ENCODE measurements at places on chromosomes 13 and 19. TPM values are rescaled to one million over a fixed set of nuclear protein-coding genes. Genes with fewer than 3 reads are reported as not detected.

GRCh38 chr13:29436291-29436690 lies 159.2 kb downstream of the SLC7A1 start:
- DNase-seq = peak; percentile 45

DNA sequence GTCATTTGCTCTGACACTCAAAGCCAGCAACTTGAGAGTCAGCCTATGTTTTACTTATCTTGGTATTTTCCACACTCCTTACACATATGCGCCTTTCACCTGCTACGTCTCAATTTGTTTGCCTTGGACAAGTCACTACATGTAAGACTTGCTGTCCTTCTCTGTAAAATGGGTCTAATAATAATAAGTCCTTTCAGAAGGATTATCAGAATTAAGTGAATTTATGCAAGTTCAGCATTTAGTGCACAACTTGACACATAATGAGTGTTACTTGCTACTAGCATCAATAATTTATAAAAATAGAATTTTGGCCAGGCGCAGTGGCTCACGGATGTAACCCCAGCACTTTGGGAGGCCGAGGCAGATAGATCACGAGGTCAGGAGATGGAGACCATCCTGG lies 71.1 kb upstream of the UBL3 start:
- no peak for DNase-seq

DNA sequence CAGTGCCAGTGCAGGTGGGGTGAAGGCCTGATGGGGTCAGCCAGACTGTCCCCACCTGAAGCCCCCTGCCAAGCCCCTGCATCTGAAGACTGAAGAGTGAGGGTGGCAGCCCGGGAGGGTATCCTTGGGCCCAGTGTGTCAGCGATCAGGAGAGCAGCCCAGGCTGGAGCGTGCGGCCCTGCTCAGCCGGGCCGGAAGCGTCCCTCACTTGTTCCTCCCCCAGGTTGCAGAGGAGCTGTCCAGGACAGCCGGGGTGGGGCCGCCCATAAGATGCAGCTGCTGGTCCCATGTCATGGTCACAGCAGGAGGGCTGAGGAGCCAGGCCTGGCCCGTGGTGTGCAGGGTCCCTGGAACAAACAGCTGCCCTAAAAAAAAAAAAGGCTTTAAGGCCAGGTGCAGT lies 55.4 kb downstream of the KDM4B start:
- DNase-seq = no peak

- no peak for DNase-seq
Measured at GRCh38 chr13:51944428-51944827, 66.8 kb downstream of the ATP7B start.

DNA sequence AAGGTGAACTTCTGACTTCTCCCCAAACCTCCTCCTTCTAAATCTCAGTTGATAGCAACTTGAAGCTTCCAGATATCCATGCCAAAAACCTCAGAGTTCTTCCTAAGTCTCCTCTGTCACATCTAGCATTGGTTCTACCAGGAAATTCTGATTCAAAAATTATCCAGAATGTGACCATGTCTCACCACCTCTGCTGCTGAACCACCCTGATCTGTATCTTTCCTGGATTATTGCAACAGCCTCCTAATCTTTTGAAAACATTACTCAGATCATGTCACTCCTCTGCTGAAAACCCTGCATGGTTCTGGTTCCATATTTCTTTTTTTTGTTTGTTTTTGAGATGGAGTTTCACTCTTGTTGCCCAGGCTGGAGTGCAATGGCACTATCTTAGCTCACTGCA lies 78.7 kb upstream of the TNFSF11 start:
- no peak for DNase-seq

RAP2A gene
- 33.1 TPM for total RNA-seq

POU4F1 gene
- 0.20 TPM for total RNA-seq

HCST gene
- total RNA-seq = 0.22 TPM

SOHLH2 gene
- under 0.01 TPM for total RNA-seq

ERICH4 gene
- not detected for total RNA-seq

Data from lung microvascular endothelial cell (primary cell).